Stimulated activated CD4-positive, alpha-beta T cell treated with anti-CD3 and anti-CD28 coated beads, Interleukin-4, amount 100 ng/mL, for 48 hours (primary cell): ENCODE measurements at places on chromosomes 3 and 15.

DNA sequence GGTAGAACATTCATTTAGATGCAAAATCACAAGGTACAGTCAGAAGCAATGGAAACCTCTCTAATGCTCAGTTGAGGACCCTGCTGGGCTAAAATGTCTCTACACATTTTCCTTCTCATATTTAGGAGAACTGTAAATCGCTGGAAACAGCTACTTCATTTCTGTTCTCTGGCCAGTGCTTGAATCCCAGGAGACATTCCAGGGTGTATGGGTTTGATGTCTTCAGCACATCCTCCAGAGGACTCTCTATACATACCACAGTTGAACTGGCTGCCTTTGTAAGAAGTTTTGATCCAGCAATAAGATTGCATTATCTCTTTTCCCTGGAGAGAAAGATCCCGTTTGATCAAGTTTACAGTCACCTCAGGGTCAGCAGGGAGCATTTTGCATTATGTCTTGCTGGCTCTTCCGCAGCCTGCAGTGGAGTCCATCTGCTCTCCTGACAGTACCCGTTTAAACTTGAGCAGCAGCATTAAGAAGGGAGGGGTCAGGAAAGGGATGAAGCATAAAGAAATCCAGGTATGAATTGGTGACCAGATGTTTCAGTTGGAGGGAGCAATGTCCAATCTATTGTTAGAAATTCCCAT lies 676.0 kb downstream of the EPHA3 start:
- no peak for DNase-seq

- DNase-seq, result no peak
Observed at GRCh38 chr3:171977860-171978259, 61.5 kb upstream of the FNDC3B start.

DNA sequence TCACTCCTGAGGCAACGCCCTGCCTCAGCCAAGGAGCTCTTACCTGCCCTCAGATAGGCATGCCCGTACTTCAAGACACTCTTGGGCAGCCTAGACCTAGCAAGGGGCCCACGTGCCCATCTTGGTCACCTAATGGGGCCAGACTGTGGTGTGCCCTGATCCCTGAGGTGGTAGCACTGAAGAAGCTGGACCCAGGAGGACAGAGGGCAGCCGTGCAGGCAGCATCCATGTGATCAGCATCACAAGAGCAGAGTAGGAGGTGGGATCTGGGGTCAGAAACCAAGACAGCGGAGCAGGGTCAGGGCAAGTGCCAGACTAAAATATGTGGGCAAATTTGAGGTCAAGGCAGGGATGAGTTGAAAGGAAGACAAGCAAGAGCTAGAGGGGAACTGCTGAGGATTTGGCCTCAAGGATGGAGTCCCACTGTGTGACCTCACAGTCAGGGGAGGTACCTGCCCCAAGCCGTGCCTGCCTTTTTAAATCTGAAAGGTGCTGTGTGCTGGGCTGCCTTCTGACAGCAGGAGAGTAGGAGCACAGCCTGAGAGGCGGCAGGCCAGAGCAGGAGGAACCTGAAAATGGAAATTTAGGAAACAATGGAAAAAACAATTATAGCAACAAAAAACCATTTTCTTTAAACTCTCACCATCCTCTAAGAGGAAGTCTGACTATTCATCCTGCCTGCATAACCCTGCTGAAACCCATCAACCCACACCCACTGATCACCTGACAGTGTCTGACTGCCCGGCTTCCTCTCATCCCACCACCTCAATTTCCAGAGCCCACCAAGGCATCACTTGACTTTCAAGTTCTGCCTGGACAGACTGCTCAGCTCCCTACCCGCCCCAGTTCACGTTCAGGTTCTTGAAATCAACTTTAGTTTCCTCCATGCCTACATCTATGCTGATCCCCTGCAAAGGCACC lies 7.3 kb downstream of the ZBTB38 start:
- no peak for DNase-seq

- no peak for DNase-seq
Observed at GRCh38 chr3:48739617-48739954, 22.6 kb upstream of the IP6K2 start.

- DNase-seq, result no peak
Observed at GRCh38 chr3:62184559-62184958, 188.8 kb downstream of the FEZF2 start.
